Caco-2 (cell line): ENCODE measurements at places on chromosomes 11 and 22.

- DNase-seq, result peak; percentile 54
Measured at GRCh38 chr22:41469218-41469851, 418 bp downstream of the ACO2 start.

GRCh38 chr22:25658633-25659032 is 83.4 kb upstream of the MYO18B start:
- DNase-seq, result no peak

- DNase-seq, result no peak
Measured at GRCh38 chr11:112156153-112156955, 7.5 kb downstream of the IL18 start.

GRCh38 chr11:64231546-64231945 is 1.2 kb downstream of the DNAJC4 start:
- DNase-seq, result no peak

GRCh38 chr22:18103527-18104269 is 6.9 kb upstream of the TUBA8 start:
- no peak for DNase-seq

DNA sequence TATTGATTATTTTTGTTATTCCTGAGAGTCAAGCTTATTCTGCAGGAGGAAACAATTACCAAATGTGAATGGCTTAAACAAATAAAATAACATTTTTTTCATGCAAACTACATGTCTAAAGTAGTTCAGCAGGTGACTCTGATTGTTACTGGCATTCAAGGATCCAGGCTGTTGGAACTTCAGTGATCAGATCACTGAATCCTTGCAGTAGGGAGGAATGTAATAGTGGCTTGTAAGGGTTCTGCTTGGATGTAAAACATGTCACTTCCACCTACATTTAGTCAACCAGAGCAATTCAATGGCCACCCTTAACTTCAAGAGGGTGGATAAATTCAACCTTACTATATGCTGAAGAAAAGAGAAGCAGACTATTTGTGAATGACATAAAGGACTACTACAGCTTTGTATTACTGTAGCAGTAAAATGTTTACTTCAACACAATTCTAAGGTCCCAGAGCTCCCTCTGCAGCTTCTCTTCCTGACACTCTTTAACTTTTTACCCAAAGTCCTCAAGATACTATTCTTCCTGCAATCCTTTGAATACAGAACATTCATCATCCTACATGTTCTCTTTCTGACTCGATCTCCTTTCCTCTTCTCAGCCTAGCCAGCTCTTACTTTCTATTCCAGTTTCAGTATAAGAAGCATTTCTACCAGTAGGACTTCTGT is 284.0 kb downstream of the LRRC4C start:
- no peak for DNase-seq

- no peak for DNase-seq
Measured at GRCh38 chr11:86398106-86398505, 23.4 kb downstream of the CCDC81 start.

GRCh38 chr11:17415523-17416104 is 27.2 kb upstream of the KCNJ11 start:
- DNase-seq, result no peak

GRCh38 chr22:47452184-47452583 is 689.7 kb downstream of the TBC1D22A start:
- peak; percentile 34 for DNase-seq

- DNase-seq, result no peak
Measured at GRCh38 chr22:37999236-37999635, 14.9 kb upstream of the SOX10 start.

- no peak for DNase-seq
Measured at GRCh38 chr22:44042249-44043218, 18.4 kb downstream of the PARVB start.

DNA sequence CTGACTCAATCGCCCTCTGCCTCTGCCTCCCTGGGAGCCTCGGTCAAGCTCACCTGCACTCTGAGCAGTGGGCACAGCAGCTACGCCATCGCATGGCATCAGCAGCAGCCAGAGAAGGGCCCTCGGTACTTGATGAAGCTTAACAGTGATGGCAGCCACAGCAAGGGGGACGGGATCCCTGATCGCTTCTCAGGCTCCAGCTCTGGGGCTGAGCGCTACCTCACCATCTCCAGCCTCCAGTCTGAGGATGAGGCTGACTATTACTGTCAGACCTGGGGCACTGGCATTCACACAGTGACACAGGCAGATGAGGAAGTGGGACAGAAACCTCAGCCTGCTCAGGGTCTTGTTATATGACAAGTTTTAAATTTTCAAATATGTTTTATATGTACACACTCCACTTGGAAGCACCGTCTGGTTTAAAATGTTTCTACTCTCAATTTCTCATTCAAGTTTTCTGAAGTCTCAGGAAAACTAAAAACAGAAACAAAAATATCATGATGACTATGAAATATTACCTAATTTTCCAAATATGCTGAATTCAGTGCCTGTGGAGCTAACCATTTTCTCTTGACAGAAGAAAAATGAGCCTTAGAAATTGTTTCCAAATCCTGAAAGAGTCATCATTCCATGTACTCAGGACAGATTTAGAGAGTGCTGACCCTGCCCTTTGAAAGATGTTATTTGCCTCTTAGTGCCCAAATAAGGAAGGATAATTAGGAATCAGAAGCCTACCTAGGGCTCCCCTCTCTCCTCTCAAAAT is 48.8 kb upstream of the TOP3B start:
- no peak for DNase-seq

DNA sequence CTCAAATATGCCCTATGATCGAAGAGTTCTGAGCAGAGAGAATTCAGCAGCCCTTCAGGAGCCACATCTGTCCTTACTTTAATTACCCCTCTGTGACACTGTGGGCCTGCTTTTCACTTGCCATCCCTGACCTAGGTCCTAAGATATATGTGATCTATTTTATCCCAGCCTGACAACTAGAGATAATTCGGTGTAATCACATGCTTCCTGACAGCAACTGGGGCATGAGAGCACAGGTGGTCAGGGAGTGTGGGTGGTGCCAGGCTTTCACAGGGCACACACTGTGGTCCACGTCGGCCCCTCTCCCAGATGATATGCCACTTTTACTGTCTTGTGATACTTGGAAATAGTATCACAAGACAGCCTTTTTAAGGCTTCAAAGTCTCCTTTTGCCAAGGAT is 3.9 kb downstream of the TUBA8 start:
- no peak for DNase-seq

DNA sequence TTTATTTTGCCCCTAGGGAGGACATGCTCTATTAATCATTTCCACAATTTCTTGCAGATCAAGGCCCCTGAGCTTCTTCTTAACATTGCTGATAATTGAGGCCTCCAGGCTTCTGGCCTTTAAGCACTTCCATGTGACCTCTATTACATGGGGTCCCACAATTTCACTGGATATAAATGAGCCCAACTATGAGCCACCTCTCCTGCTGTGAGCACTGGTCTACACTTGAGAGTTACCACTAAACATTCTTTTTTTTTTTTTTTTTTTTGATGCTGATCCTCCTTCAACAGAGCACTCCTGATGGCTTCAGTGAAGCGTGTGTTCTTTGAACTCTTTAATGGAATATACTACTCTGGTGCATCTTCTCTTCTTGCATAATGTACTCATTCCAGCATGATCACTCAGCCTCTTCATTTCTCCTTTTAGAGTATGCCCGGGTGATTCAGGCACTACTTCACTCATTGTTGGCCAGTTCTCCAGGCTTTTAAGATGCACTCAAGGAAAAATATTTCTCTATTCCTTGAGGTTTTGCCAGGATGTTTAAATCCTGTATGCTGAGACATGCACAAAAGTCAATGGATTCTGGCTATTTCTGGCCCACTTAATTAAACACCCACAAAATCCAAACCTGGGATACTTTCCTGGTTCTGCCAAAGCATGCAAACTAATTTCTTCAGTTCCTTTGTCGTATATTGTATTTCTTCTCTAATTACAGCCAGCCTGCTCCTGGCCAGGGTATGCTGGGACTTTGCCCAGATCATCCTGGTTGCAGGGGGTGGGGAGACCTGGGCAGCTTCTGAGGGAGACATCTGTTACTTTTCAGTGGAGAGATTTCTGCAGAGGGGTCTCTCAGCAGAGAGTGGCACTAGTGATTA is 257.8 kb upstream of the LUZP2 start:
- DNase-seq, result no peak

DNA sequence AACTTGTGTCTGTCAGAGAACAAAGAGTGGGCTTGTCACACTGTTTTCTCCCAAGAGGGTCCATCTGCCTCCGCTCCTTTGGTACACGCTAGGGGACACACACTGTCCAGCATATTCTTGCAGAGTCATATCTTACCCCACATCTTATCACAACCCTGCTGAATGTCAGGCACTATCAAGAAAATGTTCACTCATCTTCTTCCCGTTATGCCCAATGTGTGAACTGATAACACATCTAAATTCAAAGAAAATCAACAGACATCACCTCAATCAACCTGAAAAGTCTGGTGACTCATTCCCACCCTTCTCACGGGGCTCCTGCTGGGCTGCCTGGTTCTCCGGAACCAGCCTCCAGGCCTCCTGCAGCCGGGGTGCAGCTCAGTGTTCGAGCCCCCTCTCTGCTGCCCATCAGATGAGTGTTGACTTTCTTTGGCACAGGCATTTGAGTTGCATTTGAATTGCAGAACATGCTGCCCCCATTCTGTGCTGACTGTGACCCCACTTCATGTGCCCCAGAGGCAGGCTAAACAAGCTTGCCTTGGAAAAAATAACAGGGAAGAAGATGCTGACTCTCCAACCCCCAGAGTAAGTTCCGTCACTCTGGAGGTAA is 19.4 kb downstream of the GRAP2 start:
- DNase-seq, result no peak

DNA sequence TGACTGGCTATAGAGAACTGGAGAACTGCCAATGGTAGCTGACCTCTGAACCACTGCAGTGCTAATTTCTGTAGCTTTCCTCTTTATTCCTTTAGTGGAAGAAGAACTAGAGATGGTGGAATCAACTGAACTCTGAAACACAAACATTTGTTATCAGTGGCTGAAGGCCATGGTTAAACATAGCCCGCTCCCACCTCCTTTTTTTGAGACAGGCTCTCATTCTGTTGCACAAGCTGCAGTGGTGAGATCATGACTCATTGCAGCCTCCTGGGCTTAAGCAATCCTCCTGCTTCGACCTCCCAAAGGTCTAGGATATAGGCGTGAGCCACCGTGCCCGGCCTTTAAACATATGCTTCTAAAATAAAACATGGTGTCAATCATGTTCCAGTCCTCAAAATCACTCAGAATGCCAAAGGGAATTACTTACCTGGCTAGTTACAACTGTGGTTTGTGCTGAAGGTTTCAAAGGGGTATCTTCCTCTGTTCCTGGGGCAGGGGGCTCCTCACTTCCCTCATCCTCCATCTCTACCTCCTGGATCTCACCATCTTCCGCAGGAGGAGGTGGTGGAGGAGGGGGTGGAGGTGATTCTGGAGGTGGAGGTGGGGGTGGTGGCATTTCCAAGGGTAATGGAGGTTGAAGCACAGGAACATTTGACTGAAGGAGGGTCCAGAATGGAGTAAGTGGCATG is 9.0 kb upstream of the AGBL2 start:
- peak; percentile 77 for DNase-seq

GRCh38 chr11:133955081-133955891 is 1.5 kb downstream of the IGSF9B start:
- no peak for DNase-seq
